ENCODE measurements at places on chromosomes 1 and 21.

DNA sequence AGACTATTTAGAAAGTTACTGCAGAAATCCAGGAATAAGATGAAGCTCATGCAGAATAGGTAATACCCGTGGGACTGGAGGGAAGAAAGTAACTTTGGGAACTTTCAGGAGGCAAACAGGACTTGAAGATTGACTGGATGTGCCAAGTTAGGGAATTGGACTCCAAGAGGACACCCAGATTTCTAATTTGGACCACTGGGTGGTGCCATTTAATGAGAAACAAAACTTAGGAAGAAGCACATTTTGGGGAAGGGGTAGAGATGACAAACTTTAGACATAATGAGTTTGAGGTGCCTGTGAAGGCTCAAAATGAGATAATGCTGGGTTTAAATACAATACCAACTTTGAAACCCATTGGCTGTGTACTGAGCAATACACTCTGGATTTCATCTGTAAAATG is 3.3 kb upstream of the B4GALT3 start:
- DNase-seq = no peak

GRCh38 chr1:86773341-86774288 is 69.2 kb downstream of the SH3GLB1 start:
- no peak for DNase-seq

GRCh38 chr1:87673309-87673708 is 344.6 kb downstream of the LMO4 start:
- no peak for DNase-seq

GRCh38 chr1:99146129-99146848 is 118.0 kb upstream of the PLPPR4 start:
- DNase-seq = no peak

DNA sequence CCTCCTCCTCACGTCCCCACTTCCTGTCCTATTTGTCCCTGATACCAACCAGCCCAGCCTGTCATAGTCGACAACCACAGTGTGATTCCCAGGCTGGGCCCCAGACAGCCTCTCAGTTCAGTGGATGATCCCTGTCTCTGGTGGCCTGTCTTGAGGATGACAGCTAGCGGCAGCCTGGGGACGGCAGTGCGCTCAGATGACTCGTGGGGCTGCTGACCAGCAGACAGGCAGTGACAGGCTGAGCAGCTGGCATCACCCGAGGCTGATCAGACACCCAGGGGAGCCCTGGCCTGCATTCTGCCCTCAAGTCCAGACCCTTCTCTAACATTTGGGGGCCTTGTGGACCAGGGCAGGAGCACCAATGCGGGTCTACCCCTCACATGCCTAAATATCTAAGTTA is 21.0 kb downstream of the NKAIN1 start:
- DNase-seq = no peak

- DNase-seq = no peak
These were observed 2.0 kb downstream of the LORICRIN start for GRCh38 chr1:153261281-153262069.

- DNase-seq = no peak
These were observed 26.9 kb downstream of the RAD54L start for GRCh38 chr1:46274225-46275029.

DNA sequence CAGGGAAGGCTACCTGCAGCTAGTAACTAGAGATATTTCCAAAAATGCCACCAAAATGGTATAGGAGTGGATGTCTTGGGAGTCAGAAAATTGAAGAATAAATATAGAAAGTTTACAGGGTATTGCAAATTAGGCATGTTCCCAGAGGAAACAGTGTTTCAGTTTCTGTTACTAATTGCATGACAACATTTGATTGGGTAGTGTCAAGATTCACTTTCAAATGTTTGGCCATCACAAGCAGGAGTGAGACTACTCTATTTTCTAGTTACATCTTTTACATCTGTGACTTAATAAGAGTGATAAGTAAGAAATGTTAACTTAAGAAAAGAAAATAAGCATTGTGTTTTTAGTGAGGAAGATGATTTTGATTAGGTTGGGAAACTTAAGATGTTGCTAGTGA is 30.2 kb downstream of the AMY1C start:
- no peak for DNase-seq

- no peak for DNase-seq
These were observed 32.2 kb upstream of the H6PD start for GRCh38 chr1:9202240-9202870.

DNA sequence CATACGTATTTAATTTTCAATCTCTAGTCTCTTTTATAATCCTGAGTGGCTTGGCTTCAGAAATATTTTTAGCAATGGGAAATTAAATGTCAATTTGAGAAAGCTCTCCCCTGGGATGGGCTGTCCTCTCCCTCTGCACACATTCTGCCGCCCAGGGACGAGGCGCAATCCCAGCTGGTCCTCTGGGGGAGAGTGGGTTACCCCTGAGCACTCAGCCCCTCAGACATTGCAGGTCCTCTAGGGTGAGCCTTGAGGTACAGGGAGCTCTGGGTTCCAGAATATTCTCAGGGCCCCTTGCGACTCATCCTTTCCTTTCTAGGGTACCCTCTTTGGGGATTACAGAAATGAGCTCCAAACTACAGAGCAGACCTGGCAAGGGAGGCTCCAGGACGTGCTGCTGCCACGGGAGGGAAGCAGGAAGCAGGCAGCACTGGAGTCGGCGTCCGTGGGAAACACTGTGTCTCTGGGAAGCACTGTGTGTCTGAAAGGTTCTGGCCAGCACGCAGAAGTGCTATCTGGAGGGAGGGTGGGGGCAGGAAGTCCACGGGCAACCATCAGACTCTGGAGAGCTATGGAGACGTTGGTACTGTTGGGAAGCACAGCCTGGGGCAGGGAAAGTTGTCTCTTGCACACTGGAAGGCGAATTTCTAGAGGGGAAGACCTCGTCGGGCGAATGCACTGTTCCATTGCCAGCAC is 343.3 kb upstream of the VAMP3 start:
- no peak for DNase-seq

- DNase-seq = no peak
These were observed 42.0 kb upstream of the DUSP10 start for GRCh38 chr1:221783936-221784335.

GRCh38 chr1:998995-999724 is 737 bp downstream of the HES4 start:
- DNase-seq = no peak

GRCh38 chr1:228081578-228082213 is 812 bp upstream of the ARF1 start:
- DNase-seq = no peak

DNA sequence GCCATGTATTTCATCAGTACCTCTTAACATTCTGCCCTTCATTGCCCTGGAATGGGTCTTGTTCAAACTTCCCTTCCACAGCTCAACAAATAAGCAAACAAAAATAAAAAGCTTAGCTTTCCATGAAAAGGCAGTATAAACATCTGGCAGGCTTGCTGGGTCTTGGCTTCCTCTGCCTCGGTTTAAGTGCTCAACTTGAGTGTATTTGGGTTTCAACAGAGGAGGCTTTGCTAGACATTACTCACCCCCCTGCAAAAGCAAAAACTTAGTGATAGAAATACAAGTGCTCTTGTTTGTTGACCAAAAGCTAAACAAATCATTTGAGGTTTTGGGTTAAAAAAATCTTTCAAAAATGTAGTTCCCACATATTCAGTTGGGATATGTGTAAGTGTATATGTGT is 518.5 kb downstream of the PLPP3 start:
- peak; percentile 69 for DNase-seq

- no peak for DNase-seq
These were observed 1.4 kb upstream of the USP1 start for GRCh38 chr1:62435231-62436038.

DNA sequence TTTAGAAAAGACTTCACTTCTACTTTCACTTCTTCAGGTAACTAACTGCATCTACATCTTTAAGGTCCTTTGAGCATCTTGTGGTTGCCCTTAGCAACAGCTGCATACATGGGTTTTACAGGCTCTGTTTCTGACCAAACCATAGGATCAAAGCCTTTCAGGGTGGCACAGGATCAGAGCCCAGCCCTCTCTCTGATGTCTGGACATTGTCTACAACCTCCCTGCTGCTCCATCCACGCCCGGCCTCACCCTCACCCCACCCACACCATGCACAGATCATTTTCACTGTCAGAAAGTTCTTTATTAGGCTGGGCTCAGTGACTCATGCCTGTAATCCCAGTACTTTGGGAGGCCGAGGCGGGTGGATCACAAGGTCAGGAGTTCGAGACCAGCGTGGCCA is 5.2 kb downstream of the NCF2 start:
- no peak for DNase-seq

GRCh38 chr1:169644297-169644696 is 14.4 kb upstream of the SELP start:
- DNase-seq = no peak

GRCh38 chr1:65048335-65048734 is 82.0 kb upstream of the JAK1 start:
- DNase-seq = no peak

GRCh38 chr1:46186076-46186475 is 9.8 kb upstream of the P3R3URF start:
- no peak for DNase-seq

DNA sequence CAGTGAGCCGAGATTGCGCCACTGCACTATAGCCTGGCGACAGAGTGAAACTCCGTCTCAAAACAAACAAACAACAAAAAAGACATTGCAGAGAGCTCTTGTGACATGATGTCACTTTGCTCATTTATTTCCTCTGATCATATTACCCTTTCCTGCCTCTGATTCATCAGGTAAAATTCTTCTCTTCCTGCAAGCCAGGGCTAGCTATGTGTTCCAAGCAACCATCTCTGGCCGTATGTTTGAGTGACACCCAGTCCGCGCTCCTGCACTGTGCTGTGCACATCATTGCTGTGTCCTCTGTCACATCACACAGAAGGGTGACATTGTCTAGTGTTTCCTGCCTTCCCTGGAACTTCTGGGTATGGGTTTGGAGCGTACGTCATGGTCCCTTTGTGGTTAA is 251.3 kb downstream of the PCP4 start:
- no peak for DNase-seq

- no peak for DNase-seq
These were observed 46.1 kb downstream of the MEGF6 start for GRCh38 chr1:3564921-3565831.

DNA sequence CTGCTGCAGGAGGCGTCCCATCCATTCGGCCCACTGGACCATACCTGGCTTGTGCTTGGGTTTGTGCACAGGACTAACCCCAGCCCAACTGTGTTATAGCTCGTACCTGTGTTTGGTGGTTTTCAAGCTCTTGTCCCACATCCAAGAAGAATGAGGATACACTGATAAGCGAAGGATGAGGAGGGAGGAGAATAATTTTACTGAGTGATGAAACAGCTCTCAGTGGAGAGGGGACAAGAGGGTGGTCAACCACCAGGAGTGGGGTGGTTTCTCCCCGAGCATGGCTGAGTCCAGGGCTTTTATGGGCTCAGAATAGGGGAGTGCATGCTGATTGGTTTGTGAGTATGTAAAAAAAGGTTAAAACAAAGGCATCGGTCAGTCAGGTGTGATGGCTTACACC is 12.1 kb upstream of the USP48 start:
- DNase-seq = no peak

- DNase-seq = no peak
These were observed 39.5 kb downstream of the LRRC8B start for GRCh38 chr1:89563957-89564604.

DNA sequence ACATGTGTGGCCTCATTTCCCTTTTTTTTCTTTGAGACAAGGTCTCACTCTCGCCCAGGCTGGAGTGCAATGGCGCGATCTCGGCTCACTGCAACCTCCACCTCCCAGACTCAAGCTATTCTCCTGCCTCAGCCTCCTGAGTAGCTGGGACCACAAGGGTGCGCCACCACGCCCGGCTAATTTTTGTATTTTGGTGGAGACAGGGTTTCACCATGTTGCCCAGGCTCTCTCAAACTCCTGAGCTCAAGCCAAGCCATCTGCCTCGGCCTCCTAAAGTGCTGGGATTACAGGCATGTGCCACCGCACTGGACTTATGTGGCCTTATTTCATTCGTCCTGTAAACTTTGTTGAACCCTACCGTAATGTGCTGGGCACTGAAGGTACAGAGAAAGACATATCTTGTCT is 569 bp upstream of the WARS2 start:
- DNase-seq = no peak

DNA sequence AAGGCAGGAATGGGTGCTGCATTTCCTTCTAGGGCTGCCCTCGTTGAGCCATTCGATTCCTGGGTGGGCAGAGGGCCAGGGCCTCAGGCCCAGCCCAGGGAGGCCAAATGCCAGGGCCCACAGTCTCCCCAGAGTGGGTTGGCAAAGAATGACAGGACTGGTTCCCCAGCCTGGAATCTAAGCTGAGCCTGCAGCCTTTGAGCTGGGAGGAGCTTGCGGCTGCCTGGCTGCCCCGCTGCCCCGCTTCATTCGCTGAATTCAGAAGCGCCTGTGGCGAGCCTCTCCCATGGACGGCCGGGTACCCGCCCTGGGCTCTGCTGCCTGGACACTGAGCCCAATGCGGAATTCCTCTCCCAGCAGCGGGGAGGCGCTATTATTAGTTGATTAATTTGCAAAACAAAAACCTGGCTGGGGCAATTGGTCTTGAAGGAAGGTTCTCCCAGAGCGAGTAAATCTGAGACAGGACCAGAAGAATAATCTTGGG is 32.3 kb upstream of the TARDBP start:
- peak; percentile 32 for DNase-seq

DNA sequence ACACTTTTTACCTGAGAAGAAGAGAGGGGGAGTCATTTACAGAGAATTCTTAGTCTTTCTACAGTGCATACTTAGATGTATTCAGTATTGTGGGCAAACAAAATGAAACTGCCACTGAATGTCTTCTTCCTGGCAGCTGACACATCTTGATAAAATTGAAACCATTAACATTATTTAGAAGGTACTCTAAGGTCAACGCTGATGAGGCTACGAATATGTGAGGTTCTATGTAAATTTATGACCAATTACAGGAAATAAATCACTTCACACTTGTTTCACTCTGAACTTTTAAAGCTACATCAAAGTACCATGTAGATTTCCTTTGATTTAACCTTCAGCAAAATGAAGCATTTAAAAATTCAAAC is 51.3 kb upstream of the GFI1 start:
- DNase-seq = no peak

GRCh38 chr1:5979536-5980313 is 12.5 kb downstream of the NPHP4 start:
- no peak for DNase-seq

GRCh38 chr1:60149251-60149650 is 75.7 kb upstream of the C1orf87 start:
- no peak for DNase-seq
